ENCODE measurements at places on chromosomes 6 and 20.

DNA sequence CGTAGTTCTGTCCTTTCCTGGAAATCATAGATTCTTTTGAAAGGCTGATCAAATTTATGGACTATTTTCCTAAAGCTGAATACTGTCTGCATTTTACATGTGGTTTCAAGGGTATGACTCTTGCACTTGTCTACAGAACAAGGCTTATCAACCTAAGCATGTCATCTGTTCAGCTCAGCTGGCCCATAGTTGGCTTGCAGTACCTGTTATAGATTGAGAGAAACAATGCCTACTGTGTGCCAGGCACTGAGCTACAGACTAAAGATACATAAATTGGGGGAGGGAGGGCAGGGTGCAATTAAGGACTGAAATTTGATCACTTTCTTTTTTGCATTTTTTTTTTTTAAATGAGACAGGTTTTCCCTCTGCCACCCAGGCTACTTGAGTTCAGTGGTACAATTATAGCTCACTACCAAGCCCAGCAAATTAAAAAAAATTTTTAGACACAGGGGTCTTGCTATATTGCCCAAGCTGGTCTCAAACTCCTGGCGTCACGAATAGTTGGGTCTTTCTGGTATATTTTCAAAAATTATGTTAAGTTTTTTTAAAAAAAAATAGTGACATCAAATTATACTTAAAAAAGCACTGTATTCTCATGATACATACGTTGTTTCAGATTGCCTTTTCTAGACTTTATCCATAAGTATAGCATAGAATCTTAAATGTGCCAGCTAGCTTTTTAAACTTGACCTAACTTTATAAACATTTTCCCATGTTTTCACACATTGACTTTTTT is 52.2 kb downstream of the RREB1 start:
- DNase-seq: no peak

GRCh38 chr6:2806644-2807043 is 35.0 kb downstream of the SERPINB1 start:
- DNase-seq: no peak

GRCh38 chr6:142548566-142548965 is 246.8 kb downstream of the ADGRG6 start:
- DNase-seq: no peak

- DNase-seq: no peak
Measured at GRCh38 chr6:137496909-137497720, 2.9 kb upstream of the OLIG3 start.

GRCh38 chr6:11961923-11962322 is 50.2 kb upstream of the HIVEP1 start:
- no peak for DNase-seq

DNA sequence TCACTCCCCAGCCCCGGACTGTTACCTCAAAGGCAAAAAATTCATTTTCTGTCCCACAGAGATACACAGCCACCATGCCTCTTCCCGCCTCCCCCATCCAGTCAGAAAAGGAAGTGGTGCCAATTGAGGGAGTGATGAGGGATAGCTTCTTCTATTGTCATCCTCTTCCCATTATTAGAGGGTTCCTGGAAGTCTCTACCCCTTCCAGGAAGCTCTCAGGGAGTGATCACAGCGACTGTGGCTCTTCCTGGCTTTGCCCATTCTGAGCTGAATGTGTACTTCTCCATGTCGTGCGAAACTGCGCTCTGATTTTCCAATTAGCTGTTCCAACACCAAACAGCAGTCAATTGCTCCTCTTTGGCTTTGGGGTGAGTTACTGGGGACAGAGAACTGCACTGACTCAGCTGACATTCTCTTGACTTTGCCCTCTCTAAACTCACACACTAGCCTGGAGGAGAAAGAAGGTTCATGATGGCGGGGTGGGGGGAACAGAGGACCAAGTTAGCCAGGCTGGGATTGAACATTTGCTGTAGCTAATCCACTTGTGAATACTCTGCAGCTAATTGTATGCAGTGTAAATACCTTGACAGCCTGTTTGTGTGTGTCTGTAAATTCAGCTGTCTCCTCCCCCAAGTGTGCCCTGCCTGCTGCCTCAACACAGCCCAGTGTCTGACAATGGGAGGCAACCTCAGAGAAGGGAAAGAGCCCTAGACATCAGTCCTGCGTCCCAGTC is 2.4 kb upstream of the MDGA1 start:
- no peak for DNase-seq

- DNase-seq: no peak
Measured at GRCh38 chr6:33746651-33747100, at the start of gene IP6K3. TSS of gene IP6K3 (minus strand) at chr6:33746905. CDS start at chr6:33735476, 11,429 bp downstream.

DNA sequence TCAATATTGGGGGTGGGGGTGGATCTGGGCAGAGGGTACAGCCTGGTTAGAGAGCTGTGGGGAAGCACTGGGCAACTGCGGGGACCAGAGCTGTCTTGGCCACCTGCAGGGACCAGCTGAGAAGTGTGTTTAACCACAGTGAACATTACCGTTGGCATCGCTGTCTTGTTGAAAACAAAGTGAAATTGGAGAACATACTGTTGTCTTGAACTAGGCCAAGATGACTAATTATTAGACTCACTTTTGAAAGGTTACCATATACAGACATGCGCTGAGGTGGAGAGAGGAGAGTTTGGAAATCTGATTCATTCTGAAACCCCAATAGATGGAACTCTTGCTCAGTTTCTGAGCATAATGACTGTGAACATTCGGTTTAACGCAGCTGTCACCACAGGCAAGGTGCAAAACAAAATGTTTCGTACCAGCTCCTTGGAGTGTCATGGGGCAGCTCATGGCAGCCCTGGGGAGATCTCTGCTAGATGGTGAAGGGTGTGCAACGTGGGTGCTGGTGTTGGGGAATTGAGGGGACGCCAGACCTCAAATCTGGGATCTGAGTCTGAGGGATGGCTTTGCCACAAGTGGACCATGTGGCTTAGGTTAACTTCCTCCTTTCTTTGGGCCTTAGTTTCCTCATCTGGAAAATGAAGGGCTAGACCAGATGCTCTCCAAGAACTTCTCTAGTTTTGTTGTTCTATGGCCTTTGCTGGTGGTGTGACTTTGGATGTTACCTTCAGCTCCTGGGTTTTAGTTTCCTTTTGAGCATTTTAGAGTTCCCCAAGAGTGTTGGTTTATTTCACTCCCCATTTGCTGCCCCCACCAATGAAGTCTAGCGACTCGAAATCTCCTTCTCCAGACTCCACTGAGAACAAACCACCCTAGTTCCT is 24.6 kb upstream of the GTSF1L start:
- DNase-seq: no peak

DNA sequence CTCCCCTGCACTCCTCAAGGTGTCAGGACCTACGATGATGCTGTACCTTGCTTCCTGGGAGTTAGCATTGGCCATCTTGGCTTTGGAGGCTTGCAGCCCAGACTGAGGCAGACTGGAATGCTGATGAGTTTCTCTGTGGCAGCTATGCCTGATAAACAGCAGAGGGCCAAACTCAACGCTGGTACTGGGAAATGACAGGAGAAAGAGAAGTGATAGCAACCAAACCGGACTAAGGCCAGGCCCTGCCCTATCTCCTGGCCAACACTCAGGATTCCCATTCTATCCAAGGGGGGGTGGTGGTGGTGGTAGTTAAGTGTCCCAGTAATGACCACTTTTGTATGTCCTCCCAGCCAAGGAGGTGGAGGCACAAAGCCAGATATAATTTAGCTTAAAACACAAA is 90.0 kb upstream of the DTNBP1 start:
- DNase-seq: no peak

DNA sequence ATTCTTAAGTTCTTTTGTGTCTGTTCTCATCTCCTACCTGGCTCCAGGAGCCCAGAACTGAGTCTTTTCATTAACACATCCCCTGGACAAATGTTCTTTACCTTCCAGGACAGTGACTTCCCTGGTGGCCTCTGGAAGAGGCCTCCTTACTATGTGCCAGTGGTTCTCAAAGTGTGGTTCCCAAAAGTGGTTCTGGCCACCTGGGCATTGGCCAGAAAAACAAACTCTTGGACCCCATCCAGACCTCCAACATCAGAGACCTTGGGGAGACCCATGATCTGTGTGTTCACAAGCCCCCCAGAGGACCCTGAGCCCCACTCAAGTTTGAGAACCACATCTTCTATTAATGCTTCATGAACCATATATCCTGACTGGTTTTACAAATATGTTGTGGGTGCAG is 7.2 kb upstream of the VSX1 start:
- DNase-seq: no peak

DNA sequence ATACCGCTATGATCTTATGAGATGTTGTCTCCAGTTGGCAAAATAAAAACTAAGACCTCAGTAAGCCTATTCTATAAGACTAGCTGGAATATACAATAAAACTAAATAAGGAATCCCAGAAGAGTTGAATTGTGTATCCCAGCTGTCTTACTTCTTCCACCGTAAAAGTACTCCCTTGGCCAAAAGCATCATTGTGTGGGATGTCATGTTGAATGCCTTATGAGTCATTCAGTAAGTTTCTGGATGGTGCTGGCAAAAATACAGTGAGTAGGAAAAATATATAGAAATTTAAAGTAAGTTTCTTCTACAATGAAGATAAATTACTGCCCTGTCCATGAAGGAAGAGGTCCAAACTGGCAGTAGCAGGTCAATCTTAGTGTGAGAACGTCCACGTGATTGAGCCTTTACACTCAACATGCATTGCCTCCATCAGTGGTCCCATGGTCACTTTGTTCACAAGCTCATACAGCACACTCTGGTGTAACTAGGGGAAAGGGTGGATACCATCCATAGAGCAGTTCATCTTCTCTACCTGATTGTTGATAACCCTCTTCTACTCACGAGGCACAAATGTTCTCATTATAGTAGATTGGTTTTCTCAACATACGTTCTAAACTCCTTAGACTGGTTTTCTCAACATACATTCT is 13.7 kb upstream of the ZNF318 start:
- DNase-seq: no peak

DNA sequence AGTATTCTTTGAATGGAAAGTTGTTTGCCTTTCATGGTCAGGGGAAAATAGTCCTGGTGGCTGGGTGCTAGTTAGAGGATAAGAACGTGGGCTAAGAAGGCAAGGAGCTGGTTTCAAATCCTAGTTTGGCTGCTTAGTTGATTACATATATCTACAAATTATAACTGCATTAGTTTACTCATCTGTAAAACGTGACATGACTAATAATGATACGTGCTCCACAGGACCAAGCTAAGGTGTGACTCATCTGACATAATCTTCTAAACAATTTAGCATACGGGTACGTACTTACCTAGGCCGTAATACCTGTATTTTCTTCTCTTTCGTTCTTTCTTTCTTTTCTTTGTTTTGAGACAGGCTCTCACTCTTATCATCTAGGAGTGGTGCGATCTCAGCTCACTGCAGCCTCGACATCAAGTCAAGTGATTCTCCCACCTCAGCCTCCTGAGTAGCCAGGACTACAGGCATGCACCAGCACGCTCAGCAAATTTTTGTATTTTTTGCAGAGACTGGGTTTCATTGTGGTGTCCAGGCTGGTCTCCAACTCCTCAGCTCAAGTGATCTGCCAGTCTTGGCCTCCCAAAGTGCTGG is 1274.2 kb upstream of the GJE1 start:
- DNase-seq: no peak

DNA sequence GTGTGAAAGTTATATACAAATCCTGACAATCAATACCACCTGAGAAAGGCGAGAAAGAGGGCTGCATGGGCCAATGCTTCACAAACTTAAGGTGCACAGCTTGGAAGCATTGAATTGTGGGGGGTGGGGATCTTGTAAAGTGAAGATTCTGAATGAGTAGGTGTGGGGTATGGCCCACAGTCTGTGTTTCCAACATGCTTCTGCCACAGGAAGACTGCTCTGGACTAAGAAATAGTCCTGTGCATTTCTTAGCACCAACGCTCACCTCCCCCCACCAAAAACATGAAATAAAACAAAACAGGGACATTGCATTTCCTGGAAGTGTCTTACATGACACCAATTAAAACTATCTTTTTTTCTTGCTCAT is 21.9 kb upstream of the TRAM2 start:
- DNase-seq: no peak

- no peak for DNase-seq
Measured at GRCh38 chr6:45946352-45946751, 69.3 kb downstream of the CLIC5 start.

DNA sequence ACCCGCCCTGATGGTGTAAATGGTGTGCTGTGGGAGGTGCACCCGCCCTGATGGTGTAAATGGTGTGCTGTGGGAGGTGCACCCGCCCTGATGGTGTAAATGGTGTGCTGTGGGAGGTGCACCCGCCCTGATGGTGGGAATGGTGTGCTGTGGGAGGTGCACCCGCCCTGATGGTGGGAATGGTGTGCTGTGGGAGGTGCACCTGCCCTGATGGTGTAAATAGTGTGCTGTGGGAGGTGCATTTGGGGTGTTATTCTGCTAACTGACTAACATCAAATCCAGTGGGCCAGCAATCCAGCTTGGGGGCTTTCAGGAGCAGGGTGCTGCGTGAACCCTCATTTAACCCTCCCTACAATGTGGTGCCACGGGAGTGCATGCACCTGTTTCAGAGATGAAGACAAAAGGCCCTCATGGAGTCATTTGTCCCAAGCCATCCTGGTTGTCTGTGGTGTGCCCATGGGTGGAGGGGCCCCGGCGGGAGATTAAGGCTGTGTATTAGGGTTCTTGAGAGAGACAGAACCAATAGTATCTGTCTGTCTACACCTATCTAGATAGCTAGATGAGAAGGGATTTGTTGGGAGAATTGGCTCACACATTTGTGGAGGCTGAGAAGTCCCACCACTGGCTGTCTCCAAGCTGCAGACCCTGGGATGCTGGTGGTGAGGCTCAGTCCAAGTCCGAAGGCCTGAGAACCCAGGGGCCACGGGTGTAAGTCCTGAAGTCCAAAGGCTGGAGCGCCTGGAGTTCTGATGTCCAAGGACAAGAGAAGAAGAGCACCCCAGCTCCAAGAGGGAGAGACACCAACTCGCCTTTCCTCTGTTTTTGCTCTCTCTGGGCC is 39.2 kb downstream of the TMEM242 start:
- no peak for DNase-seq

- no peak for DNase-seq
Measured at GRCh38 chr6:147506704-147507114, 1.8 kb upstream of the SAMD5 start.

- DNase-seq: no peak
Measured at GRCh38 chr6:124054034-124054433, 250.4 kb downstream of the NKAIN2 start.

- DNase-seq: no peak
Measured at GRCh38 chr20:568097-568652, 24.6 kb upstream of the CSNK2A1 start.

- no peak for DNase-seq
Measured at GRCh38 chr6:133891149-133891926, 2.4 kb downstream of the TCF21 start.

DNA sequence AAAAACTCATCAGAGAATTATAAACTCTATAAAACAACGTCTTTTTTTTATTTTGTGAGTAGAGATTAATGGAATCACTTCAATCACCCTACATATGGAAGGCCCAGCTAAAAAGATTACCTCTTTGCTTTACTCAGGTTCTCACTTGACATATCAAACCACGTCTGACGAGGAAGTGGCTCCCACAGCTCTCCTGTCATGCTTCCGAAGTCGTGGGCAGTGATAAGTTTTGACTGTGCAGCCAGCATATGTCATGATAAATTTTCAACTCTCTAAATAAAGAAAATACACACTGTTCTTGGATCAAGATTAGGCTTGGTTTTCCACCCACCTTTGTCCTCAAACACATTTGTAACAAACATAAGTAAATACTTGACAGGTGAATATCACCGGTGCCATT is 279.5 kb upstream of the RNF217 start:
- no peak for DNase-seq

GRCh38 chr20:1484438-1485116 is 6.6 kb downstream of the SIRPB2 start:
- DNase-seq: no peak
